Type B pancreatic cell (in vitro differentiated cells): ENCODE measurements at places on chromosomes 1 and 21. TPM values are rescaled to one million over a fixed set of nuclear protein-coding genes. Genes with fewer than 3 reads are reported as not detected.

Gene COL24A1
- total RNA-seq: 0.33 and 7.2 TPM in 2 replicates

Gene XKR8
- total RNA-seq: 8.0 and 12.6 TPM in 2 replicates

Gene COL11A1
- 1.2 and 58.3 TPM in 2 replicates for total RNA-seq

Gene C1orf210
- total RNA-seq: 9.9 and 17.2 TPM in 2 replicates

- no peak for DNase-seq
Measured at GRCh38 chr1:243287652-243288051, 31.8 kb downstream of the SDCCAG8 start.

- no peak for DNase-seq
Measured at GRCh38 chr21:38139380-38140168, 117.2 kb upstream of the KCNJ15 start.

GRCh38 chr1:218301217-218301616 lies 16.1 kb downstream of the RRP15 start:
- no peak for DNase-seq

DNA sequence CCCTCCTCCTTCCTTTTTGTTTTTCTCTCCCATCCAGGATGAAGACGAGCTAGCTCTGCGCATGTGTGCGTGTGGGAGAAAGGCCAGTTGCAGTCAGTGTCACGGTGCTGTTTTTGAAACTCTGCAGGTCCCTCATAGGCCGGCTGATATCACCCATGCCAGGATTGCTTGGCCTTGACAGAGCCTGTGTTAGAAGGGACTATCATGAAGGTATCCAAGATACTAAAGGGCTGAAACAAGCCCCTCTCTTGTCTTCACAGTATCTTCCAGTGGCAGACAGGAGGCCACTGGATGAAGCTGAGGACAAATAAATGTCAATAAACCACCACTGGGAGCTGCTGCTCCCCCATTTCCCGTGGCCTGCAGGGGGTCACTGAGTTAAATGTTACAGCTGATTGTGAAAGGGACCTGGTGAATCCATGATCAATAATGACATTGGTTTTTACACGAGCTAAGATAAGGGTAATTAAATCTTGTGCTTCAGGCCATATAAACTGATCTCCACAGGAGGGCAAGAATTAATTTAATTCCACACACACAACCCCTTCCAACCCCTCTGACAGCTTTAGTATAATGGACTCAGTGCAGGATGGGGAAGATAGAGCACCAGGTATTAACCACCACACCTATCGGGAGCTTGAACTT lies 64.6 kb upstream of the TARBP1 start:
- no peak for DNase-seq

DNA sequence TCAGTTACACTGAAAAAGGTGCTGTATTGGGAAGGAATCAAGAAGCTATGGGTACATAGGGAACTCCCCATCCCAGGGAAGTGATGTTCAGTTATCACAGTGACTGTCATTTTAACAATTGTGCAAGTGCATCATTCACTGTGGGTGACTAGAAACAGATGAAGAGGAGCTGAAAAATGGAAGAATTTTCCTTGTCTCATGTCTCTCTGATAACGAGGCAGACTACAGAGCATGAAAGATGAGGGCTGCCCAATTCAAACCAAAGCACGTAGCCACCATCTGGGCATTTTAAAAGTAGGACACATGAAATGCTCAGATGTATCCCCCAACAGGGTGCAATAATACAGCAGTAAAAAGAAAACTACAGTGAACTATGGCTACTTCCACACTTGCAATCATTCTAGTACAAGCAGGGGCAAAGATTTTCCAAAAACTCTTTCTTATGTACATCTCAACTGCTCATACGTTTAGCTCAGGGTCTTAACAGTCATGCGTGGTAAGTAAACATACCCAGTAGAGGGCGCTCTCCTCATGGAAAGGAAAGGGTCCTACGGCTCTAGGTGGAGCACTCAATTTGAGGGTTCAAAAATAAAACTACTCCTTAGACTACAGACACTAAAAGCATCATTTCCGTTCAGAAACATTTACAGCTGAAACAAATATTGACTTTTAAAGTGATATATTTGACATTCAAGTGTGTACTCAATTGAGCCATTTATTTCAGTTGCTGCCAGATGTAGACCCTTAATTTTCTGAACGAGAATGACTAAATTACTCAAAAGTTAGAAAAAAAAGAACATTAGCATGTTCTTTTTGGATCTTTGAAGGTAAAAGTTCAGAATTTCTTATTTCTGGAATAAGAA lies 143.2 kb downstream of the KCTD3 start:
- no peak for DNase-seq

DNA sequence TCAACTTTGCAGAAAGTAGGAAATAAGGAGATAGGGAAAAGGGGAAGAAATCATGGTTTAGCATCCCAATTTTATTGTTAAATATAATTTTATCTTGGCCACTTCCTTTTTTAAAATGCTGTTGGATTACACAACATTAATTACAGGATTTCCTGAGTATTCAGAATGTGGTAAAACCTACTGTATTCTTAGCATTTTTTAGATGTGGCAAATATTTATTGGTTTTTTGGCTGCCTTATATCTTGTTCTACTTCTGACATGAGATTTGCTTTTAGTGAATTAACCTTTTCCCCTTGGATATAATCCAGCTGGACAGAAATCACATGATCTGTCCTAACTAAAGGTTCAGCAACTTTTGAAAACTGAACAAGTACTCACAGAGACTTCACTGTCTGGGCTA lies 104.9 kb downstream of the PTGS2 start:
- DNase-seq: no peak

- no peak for DNase-seq
Measured at GRCh38 chr1:172359491-172359999, 60.9 kb upstream of the C1orf105 start.
